ENCODE measurements at places on chromosomes 6 and 20. TPM values are rescaled to one million over a fixed set of nuclear protein-coding genes. Genes with fewer than 3 reads are reported as not detected.

- H3K27me3 ChIP-seq: no peaks in the 10 kb centered on the region
- DNase-seq: no peak
- peaks cover 11% of the 10 kb centered on the region for H3K4me1 ChIP-seq
- H3K4me3 ChIP-seq: no peak overlapping the region
- H3K27ac ChIP-seq: no peak overlapping the region
Measured at GRCh38 chr20:47531458-47531857, 29.8 kb downstream of the NCOA3 start.

GRCh38 chr6:3868544-3868943 lies 19.4 kb downstream of the FAM50B start:
- H3K4me1 ChIP-seq: no peaks in the 10 kb centered on the region
- no peak overlapping the region for H3K27ac ChIP-seq
- no peak for DNase-seq
- no peaks in the 10 kb centered on the region for H3K36me3 ChIP-seq
- no peaks in the 10 kb centered on the region for H3K27me3 ChIP-seq

DNA sequence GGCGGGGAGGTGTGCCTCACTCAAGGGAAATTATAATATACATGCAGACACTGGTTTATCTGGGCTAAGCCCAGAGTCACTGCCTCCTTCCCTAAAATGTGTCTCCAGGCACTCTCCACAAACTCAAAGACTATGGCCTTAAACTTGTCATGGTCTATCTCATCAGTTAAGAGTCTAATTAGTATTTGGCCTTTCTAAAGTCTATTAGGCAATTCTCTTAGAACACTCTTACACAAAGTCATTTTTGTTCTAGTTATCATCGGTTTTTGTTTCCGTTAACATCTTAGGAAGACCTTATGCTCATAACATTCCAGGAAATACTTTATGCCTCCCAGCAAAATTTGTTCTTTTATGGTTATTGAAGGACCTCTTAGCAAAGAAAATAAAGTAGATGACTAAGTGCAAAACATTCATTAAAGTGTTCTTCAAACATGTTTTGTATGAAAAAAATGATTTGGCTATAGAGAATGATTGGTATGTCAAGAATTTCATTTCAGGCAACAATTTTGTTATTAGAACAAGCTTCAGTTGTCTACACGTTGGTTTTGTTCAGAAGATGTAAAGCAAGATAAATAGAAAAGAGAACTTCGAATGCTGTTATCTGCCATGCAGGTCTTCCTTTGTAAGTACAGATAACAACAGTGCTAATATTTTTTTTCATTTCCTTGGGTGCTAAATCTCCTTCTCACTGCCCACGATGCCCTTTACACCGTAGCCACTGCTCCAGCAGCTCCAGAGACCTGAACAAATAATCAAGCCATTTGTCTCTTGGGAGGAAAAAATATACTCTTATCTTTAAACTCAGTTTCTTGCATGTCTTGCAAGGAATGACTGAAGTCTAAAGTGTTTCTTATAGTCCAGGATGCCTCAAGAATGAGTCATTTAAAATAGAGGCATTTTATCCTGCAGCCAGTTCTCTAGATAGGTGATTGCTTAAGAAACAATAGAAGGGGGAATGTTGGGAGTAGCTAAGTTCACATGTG lies 170.4 kb downstream of the HTR1B start:
- no peaks in the 10 kb centered on the region for H3K36me3 ChIP-seq
- DNase-seq: no peak
- no peaks in the 10 kb centered on the region for H3K4me1 ChIP-seq

DNA sequence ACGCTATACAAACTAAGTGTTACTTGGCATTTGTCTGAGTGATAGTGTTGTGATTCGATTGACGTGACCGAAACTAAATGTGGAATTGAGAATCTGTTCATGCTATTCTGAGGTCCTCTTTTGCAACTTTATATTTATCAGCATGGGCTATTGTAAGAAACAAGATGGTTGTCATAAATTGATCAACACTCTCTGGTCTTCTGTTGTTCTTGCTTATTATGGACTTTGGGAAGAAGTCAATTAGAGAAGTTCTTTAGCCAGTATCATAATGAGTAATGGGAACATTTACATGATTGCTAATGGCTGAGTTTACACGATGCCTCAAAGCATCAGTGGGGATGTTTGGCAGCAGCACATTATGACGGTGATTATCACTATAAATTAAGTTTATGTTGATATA lies 195.0 kb downstream of the CD83 start:
- H3K27me3 ChIP-seq: no peaks in the 10 kb centered on the region
- H3K4me1 ChIP-seq: no peaks in the 10 kb centered on the region
- no peak overlapping the region for H3K4me3 ChIP-seq
- no peak for DNase-seq
- no peak overlapping the region for H3K27ac ChIP-seq

DNA sequence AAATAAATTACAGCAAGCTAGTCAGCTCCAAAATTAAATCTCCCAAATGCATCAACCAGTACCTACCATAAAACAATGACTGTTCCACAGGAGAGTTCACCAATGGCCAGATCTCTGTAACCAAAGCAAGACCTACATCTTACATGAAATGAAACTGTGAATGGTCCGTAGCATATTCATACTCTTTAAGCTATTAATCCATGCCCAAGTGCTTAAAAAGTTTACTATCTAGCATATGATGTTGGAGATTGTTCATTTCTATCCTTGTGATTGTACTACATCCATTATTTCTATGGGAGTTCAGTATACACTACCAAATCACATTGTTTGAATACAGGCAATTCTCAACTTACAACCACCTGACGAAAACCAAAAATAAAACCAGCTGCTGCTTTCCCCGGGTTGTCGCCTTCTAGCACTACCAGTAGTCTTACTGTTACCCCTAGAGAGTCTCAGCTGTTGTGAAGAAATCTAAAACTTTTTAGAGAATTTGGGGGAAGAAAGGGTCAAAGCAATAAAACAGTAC lies 38.0 kb downstream of the HIVEP2 start:
- H3K4me1 ChIP-seq: peaks cover 12% of the 10 kb centered on the region
- no peak overlapping the region for H3K4me3 ChIP-seq
- H3K36me3 ChIP-seq: no peaks in the 10 kb centered on the region

GRCh38 chr6:144006736-144007477 lies 1.2 kb downstream of the PLAGL1 start:
- peak overlapping the region; percentile 81 for H3K27ac ChIP-seq
- H3K4me1 ChIP-seq: no peaks in the 10 kb centered on the region
- H3K27me3 ChIP-seq: no peaks in the 10 kb centered on the region
- no peak for DNase-seq

GRCh38 chr6:46186583-46186982 lies 15.8 kb upstream of the ENPP5 start:
- no peaks in the 10 kb centered on the region for H3K4me1 ChIP-seq
- H3K4me3 ChIP-seq: no peak overlapping the region
- H3K27me3 ChIP-seq: peaks cover 6% of the 10 kb centered on the region
- no peak for DNase-seq
- no peaks in the 10 kb centered on the region for H3K36me3 ChIP-seq
- H3K27ac ChIP-seq: no peak overlapping the region

- no peaks in the 10 kb centered on the region for H3K36me3 ChIP-seq
- no peak for DNase-seq
- no peak overlapping the region for H3K27ac ChIP-seq
Measured at GRCh38 chr20:59515013-59515905, 89.1 kb upstream of the PHACTR3 start.

DNA sequence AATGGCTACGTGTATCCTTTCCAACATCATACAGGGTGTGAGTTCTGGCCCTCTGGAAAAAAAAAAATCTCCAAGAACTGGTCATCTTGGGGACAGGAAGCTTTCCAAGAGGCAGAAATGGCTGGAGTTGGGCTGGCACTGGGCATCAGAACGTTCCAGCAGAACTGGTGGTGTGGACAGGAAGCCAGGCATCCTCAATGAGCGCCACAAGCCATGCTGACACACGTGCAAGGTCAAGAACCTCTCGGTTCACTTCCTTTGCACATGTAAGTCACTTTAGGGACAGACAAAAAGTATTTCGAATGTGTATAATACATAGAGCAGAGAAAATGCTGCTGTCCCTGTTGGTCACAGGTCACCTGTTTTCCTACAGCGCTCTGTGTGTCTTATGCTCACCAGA lies 27.4 kb upstream of the RIN2 start:
- H3K27me3 ChIP-seq: no peaks in the 10 kb centered on the region
- H3K4me3 ChIP-seq: no peak overlapping the region
- DNase-seq: no peak
- H3K36me3 ChIP-seq: no peaks in the 10 kb centered on the region
- no peak overlapping the region for H3K27ac ChIP-seq

- H3K27ac ChIP-seq: no peak overlapping the region
- no peaks in the 10 kb centered on the region for H3K4me1 ChIP-seq
- DNase-seq: no peak
- no peak overlapping the region for H3K4me3 ChIP-seq
- no peaks in the 10 kb centered on the region for H3K36me3 ChIP-seq
Measured at GRCh38 chr6:108027056-108027455, 47.5 kb downstream of the OSTM1 start.

- DNase-seq: no peak
- H3K4me1 ChIP-seq: peaks cover 31% of the 10 kb centered on the region
- peak overlapping the region; percentile 97 for H3K4me3 ChIP-seq
- no peaks in the 10 kb centered on the region for H3K27me3 ChIP-seq
Measured at GRCh38 chr6:122400121-122400450, 634 bp downstream of the HSF2 start.

DNA sequence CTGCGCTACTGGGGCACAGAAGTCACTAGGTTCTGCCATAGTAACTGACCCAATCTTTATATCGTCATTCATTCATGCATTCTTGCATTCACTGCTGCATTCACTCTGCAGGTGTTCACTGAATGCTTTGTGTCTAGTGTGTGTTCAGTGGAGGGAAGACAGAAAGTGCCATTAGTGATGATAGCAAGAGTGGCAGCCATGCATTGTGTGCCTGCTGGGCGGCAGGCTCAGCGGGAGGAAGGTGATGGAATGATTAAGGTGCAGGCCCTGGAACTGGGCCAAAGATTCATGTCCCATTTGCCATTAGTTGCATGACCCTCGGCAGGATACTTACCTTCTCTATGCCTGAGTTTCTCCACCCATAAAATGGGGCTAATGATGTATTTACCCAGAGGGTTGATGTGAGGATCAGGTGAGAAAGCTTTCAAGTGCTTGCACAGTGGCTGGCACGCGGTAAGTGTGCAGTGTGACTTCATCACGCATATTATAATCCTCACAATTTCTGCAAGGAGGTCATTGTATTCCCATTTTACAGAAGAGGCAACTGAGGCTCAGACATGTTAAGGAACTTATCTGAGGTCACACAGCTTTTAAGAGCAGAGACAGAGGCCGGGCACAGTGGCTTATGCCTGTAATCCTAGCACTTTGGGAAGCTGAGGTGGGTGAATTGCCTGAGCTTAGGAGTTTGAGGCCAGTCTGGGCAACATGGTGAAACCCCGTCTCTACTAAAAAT lies 40.1 kb downstream of the ITPR3 start:
- no peak overlapping the region for H3K27ac ChIP-seq
- H3K4me1 ChIP-seq: no peaks in the 10 kb centered on the region
- peaks cover 11% of the 10 kb centered on the region for H3K36me3 ChIP-seq
- no peaks in the 10 kb centered on the region for H3K27me3 ChIP-seq
- no peak overlapping the region for H3K4me3 ChIP-seq

GRCh38 chr20:38885357-38885756 lies 40.9 kb upstream of the FAM83D start:
- no peak overlapping the region for H3K4me3 ChIP-seq
- H3K27ac ChIP-seq: no peak overlapping the region
- no peaks in the 10 kb centered on the region for H3K36me3 ChIP-seq
- no peak for DNase-seq
- H3K4me1 ChIP-seq: no peaks in the 10 kb centered on the region

DNA sequence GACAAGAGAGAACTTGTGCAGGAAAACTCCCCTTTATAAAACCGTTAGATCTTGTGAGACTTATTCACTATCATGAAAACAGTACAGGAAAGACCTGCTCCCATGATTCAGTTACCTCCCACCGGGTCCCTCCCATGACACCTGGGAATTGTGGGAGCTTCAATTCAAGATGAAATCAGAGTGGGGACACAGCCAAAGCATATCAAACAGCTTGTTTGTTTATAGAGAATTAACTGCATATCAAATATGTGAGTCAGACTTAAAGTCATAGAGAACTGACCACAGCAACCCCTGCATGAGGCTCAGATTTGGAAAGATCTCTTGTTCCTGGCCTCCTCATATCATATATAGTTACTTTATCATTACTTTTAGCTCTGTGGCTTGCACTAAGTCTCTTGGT lies 29.1 kb upstream of the HDAC2 start:
- no peak for DNase-seq
- H3K4me3 ChIP-seq: no peak overlapping the region
- H3K36me3 ChIP-seq: no peaks in the 10 kb centered on the region
- no peaks in the 10 kb centered on the region for H3K4me1 ChIP-seq

DNA sequence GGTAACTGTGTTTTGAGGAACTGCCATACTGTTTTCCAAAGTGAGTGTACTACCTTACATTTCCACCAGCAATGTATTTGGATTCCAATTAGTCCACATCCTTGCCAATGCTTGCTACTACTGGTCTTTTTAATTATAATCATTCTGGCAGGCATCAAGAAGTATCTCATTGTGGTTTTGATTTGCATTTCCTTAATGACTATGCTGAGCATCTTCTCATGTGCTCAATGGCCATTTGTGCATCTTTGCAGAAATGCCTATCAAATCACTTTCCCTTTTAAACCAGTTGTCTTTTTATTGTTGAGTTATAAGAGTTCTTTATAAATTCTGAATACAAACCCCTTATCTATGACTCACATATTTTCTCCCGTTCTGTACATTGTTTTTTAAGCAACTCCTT lies 75.9 kb downstream of the ATG5 start:
- no peak overlapping the region for H3K4me3 ChIP-seq
- H3K36me3 ChIP-seq: no peaks in the 10 kb centered on the region
- no peak for DNase-seq
- H3K27me3 ChIP-seq: no peaks in the 10 kb centered on the region
- no peaks in the 10 kb centered on the region for H3K4me1 ChIP-seq

DNA sequence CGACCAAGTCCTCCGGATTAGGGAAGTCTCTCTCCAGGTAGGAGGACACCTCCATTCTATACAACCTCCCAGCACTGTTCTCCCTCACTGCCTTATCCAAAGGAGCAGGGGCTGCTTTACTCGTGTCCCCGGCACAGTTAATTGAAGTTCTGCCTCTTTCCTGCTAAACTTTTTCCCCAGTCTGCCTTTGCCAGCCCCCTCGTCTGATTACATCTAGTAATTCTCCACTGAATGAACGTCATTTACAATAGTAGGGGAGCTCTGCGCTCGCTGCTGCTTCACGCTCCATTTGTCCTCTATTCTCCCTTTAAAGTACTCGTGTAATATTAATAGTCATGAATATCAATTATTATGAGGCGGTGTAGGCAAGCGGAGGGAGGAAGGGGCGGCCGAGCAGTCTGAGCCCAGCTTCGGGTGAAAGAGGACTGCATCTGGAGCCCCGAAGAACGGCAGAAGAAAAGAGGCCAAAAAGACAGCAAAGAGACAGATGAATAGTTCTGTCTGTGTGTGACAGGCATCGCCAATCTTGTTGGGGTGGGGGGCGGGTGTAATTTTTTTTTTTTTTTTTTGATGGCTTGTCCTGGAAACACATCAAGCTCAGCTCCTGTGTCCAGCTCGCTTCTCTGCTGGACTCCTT lies 2.9 kb downstream of the TFAP2B start:
- peak overlapping the region; percentile 55 for H3K4me3 ChIP-seq
- DNase-seq: no peak
- no peaks in the 10 kb centered on the region for H3K36me3 ChIP-seq
- H3K27ac ChIP-seq: peak overlapping the region; percentile 89
- peaks cover 3% of the 10 kb centered on the region for H3K4me1 ChIP-seq

RPS10 gene
- 3,030 TPM for total RNA-seq

LY6G5C gene
- total RNA-seq: 0.83 TPM

C20orf204 gene
- 0.57 TPM for total RNA-seq

MCCD1 gene
- total RNA-seq: not detected

AIG1 gene
- 29.4 TPM for total RNA-seq

DPPA5 gene
- not detected for total RNA-seq

LIN28B gene
- total RNA-seq: not detected

OR2H1 gene
- not detected for total RNA-seq
